ENCODE measurements at places on chromosomes 7 and 10.

DNA sequence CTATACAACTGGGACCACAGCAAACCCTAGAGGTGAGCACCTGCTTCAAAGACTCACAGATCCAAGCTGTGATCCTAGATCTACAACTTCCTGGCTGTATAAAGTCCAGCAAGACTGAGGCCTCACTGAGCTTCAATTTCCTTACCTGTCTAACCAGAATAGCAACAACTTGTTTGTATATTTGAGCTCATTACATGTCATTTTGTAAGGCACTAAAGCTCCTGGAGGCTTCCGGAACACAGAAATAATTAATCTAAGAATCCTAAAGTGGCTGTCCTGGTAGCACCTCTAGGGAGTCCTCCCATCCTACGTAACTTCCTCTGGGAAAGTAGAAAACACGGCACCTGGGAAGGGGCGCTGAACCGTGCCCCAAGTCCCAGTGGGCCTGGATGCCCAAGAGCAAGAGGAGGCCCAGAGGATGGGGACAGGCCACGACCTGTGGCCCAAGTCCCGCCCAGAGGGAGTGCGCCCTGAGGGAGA, 39.4 kb downstream of the HK1 start:
- no peak for DNase-seq

DNA sequence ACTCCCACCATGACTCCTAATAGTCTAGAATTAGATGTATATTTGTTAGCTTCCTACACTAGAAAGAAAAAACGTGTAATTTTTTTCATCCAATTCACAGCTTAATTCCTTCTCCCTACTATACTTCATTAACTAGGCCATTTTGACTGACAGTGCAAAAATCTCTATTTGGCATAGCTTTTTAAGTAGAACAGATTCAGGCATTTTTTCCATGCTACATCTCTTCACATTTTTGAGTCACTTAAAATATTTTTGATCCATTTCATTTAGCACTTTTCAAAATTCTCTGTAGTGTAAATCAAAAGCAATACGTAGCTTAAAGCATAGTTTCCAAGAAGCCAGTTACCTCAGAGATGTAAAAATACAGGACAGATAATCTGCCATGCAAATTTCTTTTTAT, 391.1 kb upstream of the NPVF start:
- DNase-seq = no peak

DNA sequence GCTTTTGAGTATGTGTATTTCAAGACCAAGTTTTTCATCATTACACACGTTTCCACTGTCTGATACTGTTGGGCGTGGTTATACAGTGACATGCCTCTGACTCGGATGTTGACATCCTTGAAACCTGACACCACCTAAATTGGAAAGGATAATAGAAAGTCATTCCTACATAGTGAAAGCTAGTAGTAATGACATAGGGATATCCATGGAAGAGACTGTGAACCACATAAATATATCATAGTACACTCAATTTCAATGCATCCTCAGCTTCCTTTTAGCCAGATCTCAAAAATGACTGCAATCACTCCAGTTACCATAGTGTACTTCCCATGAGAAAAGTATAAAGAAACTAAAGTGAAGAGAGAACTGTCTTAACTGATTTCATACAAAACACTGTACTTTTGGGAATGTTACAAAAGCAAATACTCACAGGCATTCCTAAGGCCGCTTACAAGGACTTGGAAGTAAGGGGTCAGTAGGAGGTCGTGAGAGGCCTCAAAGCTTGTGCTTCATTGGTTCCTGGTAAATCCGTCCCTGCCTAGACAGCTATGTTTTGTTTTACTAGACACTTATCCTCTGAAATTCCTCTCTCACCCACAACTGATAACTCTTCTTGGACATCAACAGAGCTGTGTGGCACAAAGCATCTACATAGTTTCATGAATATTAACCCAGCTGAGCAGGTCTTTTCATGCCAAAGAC, 71.8 kb upstream of the VWDE start:
- DNase-seq = no peak

DNA sequence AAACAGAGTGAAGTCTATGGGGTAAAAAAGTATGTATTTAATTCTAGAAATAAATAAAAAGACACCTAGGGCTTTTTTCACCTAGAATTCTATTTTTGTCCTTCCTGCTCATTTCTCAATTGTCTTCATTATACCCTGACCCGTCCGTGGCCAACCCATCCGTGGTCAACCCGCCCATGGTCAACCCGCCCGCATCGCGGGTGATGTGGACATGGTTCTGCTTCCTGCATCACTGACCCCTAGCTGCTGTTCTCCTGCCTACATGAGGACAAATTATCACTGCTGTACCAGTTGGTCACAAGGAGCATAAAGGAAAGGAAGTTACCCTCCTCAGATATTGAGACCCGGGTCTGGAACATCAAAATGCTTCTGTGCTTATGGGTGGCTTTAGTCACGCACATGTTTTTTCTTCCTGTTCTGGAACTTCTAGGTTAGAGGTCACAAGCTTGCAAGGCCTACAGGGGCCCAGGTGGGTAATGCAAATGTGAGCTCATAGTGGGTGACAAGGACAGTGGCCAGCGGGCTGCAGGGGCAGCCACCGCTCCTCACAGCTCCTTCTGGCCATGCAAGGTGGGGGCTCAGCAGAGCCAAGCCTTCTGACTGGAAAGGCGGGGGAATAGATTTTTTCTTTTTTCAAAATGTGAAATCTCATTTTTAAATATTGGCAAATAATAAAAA, 15.5 kb downstream of the CAMK2G start:
- no peak for DNase-seq

Data from NCI-H1417 treated with DMSO at 0.1 percent for 48 hours (cell line).